SJSA1 (cell line): ENCODE measurements at places on chromosomes 1 and 21. TPM values are rescaled to one million over a fixed set of nuclear protein-coding genes. Genes with fewer than 3 reads are reported as not detected.

DNA sequence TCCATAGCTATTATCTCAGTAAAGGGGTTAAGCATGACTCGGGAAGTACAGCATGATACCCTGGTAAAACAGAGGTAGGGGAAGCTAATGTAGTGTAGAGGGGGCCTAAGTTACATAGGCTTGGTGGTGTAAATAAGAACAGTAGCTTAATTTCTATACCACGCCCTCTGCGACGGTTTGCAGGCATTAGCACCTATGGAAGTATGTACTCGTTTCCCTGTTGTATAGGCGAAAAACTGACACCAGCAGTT, 470 bp upstream of the NAXE start:
- peaks cover 43% of the 10 kb centered on the region for H3K36me3 ChIP-seq
- no peak for DNase-seq
- peaks cover 25% of the 10 kb centered on the region for H3K4me1 ChIP-seq
- peak overlapping the region; percentile 72 for H3K4me3 ChIP-seq
- peak overlapping the region; percentile 30 for H3K27ac ChIP-seq
- H3K27me3 ChIP-seq = no peaks in the 10 kb centered on the region

DNA sequence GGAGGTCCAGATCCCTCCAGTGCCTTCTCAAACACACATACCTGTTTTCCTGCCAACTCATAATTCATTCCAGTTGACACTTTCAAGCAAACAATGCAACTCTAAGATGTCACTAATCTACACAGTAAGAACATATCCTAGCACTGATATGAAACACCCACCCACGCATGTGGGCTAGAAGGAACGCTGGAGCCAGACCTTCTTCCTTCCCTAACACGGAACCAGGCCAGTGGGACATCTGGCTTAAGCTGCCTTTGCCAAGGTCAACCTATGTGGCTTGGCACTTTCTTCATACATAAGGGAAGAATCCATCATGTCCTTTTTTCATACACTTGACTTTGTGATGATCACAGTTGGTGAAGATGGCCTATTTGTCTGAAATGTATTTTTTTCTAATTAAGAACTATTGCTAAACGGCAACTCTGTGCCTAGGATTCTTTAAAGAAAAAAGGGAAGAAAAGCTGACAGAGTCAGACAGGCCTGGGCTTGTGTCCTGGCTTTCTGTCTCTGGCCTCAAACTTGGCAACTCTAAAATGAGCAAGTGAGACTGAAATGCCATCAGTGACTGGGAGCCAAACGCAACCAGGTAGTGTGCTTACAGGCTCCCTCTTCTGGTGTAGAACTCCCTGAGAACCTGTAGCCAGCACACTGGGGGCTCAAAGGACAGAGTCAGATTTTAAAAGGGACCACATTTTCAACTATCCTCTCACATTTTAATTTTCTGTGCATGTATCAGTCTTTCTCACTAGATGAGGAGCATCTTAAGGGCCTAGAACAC, 92.6 kb upstream of the BEND5 start:
- no peak overlapping the region for H3K27ac ChIP-seq
- no peaks in the 10 kb centered on the region for H3K36me3 ChIP-seq
- no peak overlapping the region for H3K4me3 ChIP-seq
- H3K27me3 ChIP-seq = no peaks in the 10 kb centered on the region
- no peak for DNase-seq

- no peak for DNase-seq
- no peaks in the 10 kb centered on the region for H3K36me3 ChIP-seq
- H3K4me1 ChIP-seq = peaks cover 34% of the 10 kb centered on the region
- no peak overlapping the region for H3K27ac ChIP-seq
Observed at GRCh38 chr21:42523211-42523610, 9.6 kb downstream of the SLC37A1 start.

The GJC2 gene
- 2.0 and 2.3 TPM in 2 replicates for total RNA-seq

The FALEC gene
- not detected in 2 replicates for total RNA-seq
